NCI-H1694 treated with DMSO at 0.1 percent for 48 hours (cell line): ENCODE measurements at places on chromosomes 5 and 9.

DNA sequence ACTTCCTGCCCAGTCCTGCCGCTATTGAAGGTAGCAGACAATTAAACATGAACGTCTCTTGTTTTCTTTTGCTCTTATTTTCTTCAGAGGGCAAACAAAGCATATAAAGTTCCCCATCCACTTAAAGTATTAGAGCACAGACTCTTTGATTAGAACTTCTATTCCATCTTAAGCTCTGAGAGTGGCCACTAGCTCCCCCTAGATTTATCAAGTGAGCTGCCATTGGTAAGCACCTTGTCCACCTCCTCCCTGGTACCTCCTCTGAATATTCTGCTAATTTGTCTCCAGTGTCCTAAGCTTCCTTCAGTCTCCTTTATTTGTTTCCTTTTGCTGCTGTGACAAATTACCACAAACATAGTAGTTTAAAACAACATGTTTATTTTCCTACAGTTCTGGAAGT is 264.3 kb upstream of the KCNN2 start:
- no peak for DNase-seq

DNA sequence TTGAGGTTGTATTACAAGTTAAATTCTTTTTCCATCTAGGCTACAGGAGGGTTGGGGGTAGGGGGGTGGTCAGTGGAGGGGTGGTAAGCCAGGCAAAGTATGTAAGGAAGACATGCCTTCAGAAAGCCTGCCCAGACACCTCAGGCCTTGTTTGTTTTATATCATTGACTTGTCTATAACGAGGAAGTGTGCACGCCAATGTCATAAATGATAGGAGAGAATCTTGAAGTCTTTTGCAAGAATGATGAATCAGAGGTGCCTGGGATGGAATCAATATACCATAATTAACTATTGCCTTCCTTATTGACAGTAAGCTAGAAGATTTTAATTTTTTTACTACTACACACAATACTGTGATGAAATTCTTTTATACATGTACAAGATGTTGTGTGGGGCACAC is 90.7 kb downstream of the SEC61B start:
- no peak for DNase-seq

DNA sequence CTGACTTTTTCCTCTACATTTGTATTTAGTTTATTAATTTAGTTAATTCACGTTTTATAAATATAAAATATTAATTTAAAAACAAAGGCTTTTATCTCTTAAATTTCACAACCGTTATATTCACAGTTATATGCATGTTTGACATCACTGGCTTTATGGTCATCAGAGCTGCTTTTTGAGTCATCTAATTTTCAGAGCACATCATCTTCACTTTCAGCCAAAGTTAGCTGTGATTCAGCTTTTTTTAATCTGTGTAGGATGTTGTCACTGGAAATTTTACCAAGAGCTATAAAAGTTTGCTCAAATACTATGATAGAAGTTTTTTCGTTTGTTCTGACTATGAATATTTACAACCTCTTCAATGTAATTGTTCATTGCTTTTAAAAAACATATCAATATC is 12.4 kb downstream of the CDC37L1 start:
- DNase-seq: no peak

GRCh38 chr9:14401911-14402310 is 88.0 kb upstream of the NFIB start:
- no peak for DNase-seq

GRCh38 chr9:129703667-129704355 is 38.4 kb downstream of the PRRX2 start:
- no peak for DNase-seq

DNA sequence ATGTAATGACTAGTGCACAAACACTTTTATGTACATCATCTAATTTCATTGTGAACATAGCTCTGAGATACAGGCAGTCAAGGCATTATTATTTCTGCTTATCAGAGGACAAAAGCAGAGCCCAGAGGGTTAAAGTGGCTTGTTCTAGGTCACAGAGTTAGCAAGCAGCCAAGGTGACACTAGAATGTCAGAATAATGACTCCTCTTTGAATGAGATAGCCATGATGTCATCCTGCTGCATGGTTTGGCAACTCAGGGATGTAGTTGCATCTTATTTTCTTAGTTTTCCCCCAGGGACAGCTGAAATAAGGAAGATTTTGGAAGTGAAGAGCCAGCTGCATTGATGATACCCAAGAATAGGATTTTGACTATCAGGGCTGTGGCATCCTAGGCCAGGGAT is 54.4 kb downstream of the KCNV2 start:
- no peak for DNase-seq

- no peak for DNase-seq
Observed at GRCh38 chr9:107281922-107282667, 984 bp upstream of the RAD23B start.

DNA sequence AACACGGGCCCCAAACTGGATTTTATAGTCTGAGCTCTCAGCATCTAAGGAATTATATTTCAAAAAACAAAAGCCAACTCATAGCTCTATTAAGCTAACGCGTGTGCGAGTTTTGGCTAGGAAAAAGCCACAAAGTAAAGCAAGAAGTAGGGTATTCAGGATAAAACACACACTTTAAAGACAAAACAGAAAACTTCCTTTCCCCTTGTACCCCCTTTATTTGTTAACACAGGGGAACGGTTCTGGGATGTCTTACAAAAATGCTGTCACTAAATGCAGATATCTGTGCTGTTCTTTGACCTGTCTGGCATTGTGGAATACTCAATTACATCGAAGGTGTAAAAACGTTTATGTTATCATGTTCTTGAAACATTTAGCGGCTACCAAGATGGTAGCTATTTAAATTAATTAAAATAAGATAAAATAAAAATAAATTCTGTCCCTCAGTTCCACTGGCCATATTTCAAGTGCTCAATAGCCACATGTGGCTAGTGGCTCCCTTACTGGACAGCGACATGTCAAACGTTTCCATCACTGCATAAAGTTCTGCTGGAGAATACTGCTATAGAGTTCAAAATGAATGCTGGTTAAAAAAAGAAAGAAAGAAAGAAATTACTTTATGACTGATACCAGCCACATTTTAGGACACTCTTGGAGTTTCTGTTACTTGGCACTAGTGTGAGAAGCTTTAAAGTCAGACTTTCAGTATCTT is 7.2 kb upstream of the MEF2C start:
- DNase-seq: no peak

DNA sequence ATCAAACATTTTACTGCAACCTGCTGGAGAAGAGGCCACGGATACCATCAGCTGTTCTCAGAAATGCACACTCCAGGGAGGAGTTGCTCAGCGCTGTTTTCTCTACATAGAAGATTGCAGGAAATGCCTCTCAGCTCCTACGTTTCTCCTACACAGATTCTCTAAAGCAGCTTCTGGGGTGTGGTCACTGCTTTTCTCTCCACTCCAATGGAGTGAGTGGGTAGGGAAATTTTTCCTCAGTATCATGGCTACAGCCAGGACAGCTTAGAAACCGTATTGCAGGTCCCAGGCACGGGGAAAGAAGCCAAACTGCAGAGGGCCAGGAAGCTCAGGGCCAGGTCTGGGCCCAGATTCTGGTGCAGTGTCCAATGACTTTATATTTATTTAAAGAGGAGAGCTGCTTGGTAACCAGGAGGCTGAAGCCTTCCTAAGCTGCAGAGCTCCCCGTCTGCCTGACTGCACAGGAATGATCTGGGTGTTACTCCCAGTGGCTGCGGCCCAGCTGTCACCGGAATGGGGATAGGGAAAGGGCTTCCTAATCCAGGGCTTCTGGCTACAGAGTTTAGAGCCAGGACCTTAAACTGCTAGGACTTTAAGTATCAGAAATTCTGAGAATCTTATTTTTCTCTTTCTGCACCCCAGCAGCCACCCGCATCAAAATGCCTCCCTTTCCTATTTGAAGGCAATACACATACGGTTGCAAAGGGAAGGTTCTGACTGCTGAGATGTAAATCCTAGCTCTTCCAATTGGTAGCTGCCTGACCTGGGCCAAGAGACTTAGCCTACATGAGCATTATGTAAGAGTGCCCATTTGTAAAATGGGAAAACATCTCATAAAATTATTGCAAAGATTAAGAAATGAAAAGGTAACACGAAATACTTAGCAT is 1.4 kb upstream of the SPTAN1 start:
- peak; percentile 54 for DNase-seq

DNA sequence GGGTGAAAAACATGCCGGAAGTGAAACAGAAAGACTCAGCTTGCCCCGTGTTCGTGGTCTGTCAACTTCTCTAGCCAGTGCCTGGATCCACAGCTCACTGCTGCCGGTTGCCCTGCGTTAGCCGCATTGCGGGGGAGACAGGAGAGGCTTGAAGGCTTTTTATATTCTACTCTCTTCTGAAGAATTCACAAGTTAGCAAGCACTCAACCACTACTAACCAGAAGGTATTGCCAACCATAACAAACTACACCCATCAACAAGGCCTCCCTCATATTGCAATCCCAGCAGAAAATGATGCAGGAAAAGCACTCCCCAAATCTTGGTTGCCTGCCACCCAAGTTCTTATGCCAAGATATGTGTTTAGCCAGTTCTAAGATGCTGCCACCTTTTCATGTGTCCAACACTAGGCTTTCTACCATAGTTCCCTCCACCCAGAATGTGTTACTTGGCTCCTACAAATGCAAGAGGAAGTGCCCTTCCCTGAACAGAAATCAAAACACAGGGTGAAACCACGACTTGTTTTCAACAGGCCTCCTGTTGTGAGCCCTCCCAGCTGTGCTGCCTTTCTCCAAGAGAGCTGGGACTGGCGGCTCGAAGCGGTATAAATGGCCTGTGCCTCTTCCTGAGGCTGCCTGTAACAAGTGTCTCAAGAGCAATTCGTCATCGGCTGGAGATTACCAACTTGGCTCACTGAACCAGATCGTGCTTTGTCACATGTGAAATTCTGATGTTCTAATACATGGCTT is 129.0 kb downstream of the SNX18 start:
- peak; percentile 32 for DNase-seq
